GM19239 (cell line): ENCODE measurements at places on chromosomes 16 and 17.

- DNase-seq = no peak
Observed at GRCh38 chr16:70681382-70682238, 4.2 kb downstream of the MTSS2 start.

DNA sequence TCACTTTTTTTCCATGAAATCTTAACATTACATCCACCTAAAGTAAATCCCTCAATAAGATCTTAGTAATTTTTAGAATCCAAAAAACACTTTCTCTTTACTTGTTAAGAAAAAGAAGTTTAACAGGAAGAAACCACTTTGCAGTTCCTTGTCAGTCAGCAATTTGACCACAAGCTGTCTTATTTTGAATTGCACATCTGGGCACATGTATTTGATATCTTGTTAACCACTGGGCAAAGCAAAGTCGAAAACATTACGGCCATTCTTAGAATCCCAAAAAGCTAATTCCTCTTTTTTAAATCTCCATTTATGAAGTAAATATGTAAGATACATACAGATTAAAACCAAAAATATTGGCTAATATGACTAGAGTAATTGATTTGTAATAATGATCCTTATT, 1.1 kb downstream of the ABCA10 start:
- no peak for DNase-seq

GRCh38 chr17:44079877-44080821, 9.6 kb downstream of the G6PC3 start:
- DNase-seq = no peak

- no peak for DNase-seq
Observed at GRCh38 chr17:75688209-75688825, 21.2 kb downstream of the SAP30BP start.

- no peak for DNase-seq
Observed at GRCh38 chr17:71948703-71949422, 172.0 kb upstream of the SOX9 start.

GRCh38 chr17:57662644-57663308, 82.3 kb downstream of the CCDC182 start:
- DNase-seq = no peak
